ENCODE measurements at places on chromosomes 6 and 20.

- no peak for DNase-seq
Measured at GRCh38 chr20:48928832-48929725, 7.6 kb downstream of the ARFGEF2 start.

- no peak for DNase-seq
Measured at GRCh38 chr6:37283268-37283667, 25.3 kb upstream of the TMEM217 start.

GRCh38 chr20:8640461-8640860, 428.4 kb upstream of the PLCB4 start:
- no peak for DNase-seq

DNA sequence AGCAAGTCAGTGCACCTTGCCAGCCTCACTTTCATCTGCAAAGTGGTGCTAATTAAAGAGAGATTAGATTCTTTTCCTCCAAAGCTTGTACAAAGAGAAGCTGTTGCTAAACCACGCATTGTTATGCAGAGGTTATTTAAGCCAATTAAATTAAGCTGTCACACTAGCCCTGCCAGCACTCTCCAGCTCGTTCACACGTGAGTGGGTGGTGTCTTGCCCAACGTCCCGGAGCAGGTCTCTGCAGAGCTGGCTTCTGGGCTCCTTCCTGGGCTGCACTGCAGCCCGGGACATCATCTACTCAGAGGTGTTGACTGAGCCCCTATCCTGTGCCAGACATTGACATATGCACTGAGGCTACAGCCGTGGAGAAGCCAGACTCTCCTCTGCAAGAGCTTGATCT, 401.6 kb upstream of the SULF2 start:
- DNase-seq, result no peak

DNA sequence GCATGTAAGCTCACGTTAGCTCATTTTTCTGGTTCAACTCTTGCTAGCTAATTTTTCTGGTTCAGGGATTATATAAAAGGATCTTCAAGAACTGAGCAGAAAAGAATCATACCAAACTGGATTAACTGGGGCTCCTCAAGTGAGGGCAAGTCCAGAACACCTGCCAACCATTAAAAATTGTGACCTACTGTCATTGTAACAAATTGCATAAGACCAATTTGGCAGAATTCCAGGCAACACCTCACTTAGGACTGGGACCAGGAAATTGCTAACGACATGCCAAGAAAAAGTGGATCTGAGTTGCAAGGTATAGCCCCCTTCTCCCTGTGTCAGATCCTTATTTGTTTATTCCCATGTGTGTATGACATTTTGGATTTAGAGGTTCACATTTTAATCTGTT, 216.6 kb downstream of the HIVEP2 start:
- no peak for DNase-seq

GRCh38 chr6:142846883-142847287, 98.1 kb downstream of the HIVEP2 start:
- DNase-seq, result no peak

- DNase-seq, result no peak
Measured at GRCh38 chr6:117495869-117496268, 13.4 kb downstream of the DCBLD1 start.

GRCh38 chr6:13012977-13013680, 296.6 kb downstream of the PHACTR1 start:
- DNase-seq, result no peak
